ENCODE measurements at places on chromosomes 4 and X. TPM values are rescaled to one million over a fixed set of nuclear protein-coding genes. Genes with fewer than 3 reads are reported as not detected.

GRCh38 chr4:178823673-178824295 lies 1381.5 kb upstream of the AGA start:
- no peaks in the 10 kb centered on the region for H3K36me3 ChIP-seq
- H3K27ac ChIP-seq: no peak overlapping the region
- H3K4me3 ChIP-seq: no peak overlapping the region

Gene CLGN
- total RNA-seq: not detected

DNA sequence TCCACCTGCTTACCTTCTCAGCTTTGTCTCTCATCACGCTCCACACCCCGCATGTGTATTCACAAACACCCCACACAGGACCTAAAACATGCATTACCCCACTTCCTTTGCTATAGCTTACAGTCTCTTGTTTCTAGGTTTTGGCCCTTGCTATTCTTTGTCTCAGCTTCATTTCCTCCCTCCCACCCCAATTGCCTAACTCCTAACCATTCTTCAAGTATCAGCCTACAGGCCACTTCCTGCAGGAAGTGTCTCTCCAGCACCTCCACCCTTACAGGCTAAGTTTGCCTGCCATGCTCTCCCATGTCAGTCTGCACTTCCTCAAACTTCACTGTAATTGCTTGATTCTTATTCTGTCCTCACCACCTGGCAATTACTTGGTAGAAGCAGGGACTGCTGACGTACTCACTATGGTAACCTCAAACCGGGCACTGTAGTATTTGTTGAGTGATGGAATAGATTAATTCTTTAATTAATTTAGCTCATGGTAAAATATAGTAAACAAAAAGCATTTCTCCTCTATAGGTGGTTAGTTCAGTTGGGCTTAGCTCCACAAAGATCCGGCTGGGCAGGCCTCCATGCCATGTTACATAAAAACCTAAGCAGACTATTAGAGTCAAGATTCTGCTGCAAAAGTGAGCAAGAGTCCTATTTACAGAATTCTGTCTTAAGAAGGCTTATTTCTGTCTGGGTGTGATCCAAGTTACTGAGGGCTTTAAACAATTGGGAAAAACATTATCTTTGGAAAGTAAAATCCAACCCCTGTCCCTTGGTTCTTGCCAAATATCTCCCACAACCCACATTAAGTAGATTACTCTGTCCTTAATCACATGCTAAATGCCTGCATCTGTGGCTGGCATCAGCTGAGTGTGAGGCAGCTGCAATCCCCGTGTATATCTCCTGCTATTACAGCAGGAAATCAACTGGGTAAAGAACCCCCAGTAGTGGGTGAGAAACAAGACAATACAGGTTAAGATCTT lies 124.7 kb upstream of the CPEB2 start:
- peak overlapping the region; percentile 28 for H3K27ac ChIP-seq
- H3K27me3 ChIP-seq: no peaks in the 10 kb centered on the region
- DNase-seq: peak; percentile 0

DNA sequence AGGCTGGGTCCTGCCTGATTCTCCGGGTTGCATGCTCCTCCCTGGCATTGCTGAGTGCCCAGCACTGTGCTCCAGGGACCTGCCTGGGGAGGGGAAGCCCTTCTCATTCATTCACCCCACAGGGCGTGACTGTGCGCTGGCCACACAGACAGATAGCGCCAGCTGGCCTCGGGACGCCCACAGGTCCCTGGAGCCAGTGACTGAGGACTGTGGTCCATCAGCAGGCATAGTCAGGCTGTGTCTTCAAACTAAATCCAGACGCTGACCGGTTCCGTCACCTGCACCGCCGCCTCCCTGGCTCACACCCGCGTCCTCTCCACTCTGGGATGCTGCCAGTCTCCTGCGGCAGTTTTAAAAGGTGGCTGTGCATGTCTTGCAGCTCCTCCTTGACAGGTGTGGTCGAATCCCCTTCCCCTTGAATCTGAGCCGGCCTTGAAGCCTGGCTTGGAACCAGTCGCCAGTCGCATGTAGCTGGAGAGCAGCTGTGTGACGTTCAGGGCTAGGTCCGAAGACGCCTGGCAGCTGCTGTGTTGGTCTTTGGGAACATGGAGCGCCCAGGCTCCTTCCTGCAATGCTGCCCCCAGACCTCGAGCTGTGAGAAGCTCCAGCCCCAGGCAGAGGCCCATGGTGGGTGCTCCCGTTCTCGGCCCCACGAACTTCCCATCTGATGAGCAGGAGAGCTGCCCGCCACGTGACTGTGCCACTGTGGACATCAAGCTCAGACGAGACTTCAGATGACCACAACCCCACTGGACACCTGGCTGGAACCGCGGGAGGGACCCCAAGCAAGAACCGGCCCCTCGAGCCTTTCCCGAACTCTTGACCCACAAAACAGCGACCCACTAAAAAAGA lies 94.1 kb downstream of the ADRA2C start:
- H3K4me1 ChIP-seq: no peaks in the 10 kb centered on the region
- no peaks in the 10 kb centered on the region for H3K27me3 ChIP-seq
- H3K4me3 ChIP-seq: no peak overlapping the region
- no peaks in the 10 kb centered on the region for H3K36me3 ChIP-seq
- no peak overlapping the region for H3K27ac ChIP-seq
- DNase-seq: no peak

DNA sequence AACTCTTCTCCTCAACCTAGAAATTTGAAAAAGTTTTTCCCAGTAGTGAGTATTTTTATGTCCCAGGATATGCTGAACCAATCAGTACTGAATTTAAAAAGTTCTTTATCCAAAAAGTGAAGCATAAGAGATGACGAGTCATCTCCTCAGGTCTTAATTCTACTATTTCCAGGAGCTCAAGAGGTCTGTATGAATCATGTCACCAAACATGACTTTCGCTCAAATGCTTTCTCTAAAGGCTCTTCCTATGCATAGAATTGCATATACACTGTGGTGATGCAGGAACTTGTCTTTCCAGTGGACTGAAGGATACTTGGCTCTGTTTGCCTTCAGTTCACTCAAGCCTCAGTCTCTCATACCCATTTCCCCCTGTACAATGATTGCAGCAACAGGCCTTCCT lies 36.1 kb downstream of the ZNF41 start:
- H3K4me3 ChIP-seq: no peak overlapping the region
- H3K27ac ChIP-seq: no peak overlapping the region
- no peak for DNase-seq
- H3K36me3 ChIP-seq: peaks cover 4% of the 10 kb centered on the region

- H3K27ac ChIP-seq: no peak overlapping the region
- H3K4me1 ChIP-seq: no peaks in the 10 kb centered on the region
- no peaks in the 10 kb centered on the region for H3K36me3 ChIP-seq
- H3K4me3 ChIP-seq: no peak overlapping the region
- no peaks in the 10 kb centered on the region for H3K27me3 ChIP-seq
- DNase-seq: no peak
Observed at GRCh38 chr4:179747218-179747910, 2305.1 kb upstream of the AGA start.

Measured in T-cell (primary cell).